ENCODE measurements at places on chromosomes 13 and 19.

GRCh38 chr19:5844456-5845433 is 5.2 kb upstream of the FUT6 start:
- DNase-seq = no peak

DNA sequence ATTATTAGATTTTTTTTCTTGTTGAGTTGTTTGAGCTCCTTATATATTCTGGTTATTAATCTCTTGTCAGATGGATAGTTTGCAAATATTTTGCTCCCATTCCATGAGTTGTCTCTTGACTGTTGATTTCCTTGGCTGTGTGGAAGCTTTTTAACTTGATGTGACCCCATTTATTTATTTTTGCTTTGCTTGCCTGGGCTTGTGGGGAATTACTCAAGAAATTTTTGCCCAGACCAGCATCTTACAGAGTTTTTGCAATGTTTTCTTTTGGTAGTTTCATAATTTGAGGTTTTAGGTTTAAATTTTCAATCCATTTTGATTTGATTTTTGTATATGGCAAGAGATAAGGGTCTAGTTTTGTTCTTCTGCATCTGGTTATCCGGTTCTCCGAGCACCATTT is 124.7 kb downstream of the PCCA start:
- DNase-seq = no peak

GRCh38 chr19:13100031-13100588 is 2.5 kb downstream of the LYL1 start:
- no peak for DNase-seq

- DNase-seq = no peak
Observed at GRCh38 chr13:33144358-33144784, 128.1 kb downstream of the KL start.

DNA sequence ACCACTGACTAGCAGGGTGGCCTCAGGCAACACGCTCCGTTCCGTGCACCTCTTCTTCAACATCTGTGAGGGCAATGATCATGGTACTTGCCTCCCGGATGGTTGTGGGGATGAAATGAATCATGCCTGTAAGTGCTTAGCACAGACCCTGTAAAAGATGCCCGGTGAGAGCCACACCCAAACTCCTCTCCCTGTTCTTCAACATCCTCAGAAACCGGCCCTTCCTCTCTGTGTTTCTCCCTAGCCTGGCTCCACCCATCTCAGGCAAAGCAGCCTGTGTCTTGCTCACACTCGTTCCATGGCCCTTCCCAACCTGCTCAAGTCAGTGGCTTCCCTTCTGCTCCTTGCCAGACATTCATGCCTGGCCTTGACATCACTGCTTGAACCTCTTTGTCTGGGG is 5.8 kb upstream of the DMKN start:
- no peak for DNase-seq

- DNase-seq = no peak
Observed at GRCh38 chr13:28044608-28045007, 55.8 kb downstream of the FLT3 start.

DNA sequence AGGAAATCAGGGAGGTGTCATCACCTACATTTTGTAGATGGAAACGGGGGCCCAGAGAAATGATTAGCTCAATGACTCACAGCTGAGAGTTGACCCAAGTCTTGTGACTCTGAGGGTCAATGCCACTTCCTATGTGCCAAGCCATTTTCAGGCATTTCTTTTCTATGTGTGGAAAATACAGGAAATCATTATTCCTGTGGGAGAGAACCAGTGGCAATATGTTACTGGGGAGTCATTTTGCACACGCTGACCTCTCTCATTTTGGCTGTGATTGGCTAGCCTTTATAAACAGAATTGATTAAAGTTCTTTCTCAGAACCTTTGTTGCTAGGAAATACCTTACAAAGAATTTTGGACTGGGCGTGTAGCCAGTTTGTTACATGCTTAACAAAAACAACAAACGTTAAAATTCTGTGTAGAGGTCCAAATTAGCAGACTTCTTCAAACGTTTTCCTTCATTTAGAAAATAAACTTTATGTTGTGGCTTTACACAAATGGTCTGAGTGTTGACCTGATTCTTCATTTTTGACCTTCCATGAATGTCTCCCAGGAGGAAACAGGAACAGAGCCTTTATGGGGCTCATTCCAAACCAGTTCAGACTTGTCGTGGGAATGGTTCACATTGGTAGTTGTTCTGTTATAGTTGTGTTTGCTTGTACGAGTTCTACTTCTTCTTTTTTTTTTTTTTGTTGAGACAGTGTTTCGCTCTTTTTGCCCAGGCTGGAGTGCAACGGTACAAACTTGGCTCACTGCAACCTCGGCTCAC is 11.4 kb downstream of the PCCA start:
- peak; percentile 1 for DNase-seq

- no peak for DNase-seq
Observed at GRCh38 chr13:33057019-33057780, 41.0 kb downstream of the KL start.

DNA sequence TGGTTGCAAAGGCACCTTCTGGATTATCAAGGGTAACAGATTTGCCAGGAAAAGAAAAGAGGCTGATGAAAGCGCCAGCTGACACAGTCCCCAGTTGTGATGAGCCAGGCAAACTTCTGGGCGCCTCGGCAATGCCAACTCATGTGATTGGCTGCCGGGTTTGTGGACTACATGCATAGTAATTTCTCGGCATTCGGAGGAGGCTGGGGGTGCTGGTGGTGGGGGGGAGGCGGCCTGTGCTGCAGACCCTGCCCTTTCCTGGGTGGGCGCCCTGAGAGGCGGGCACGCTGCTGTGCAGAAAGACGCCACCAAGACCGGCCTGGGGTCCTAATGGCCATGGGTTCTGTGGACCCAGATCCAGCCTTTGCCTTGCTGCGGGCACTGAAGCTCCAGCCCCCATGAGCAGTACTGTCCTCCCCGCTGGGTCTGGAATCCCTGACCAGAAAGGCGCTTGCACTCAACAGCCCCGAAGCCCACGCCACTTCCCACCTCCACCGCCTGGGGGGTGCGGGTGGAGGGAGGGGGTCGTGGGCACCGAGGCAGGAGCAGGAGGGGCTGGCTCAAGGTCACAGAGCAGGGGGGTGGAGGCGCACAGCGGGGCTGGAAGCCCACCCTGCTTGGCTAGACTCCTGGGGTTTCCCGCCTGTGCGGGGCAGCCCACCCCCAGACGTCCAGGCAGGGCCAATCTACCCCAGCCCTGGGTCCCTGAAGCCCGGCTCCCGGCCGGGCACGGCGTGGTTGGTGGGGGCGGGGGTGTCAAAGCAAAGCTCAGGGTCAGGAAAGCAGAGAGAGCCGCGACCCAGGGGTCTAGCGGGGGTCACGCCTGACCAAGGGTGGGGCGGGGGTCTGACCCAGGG is 1.0 kb downstream of the DIRAS1 start:
- DNase-seq = no peak

GRCh38 chr19:39544911-39545310 is 5.0 kb upstream of the EID2 start:
- DNase-seq = no peak

GRCh38 chr19:35076026-35076370 is 34.5 kb downstream of the HPN start:
- DNase-seq = no peak

- peak; percentile 48 for DNase-seq
Observed at GRCh38 chr19:14536926-14537692, 7.7 kb downstream of the TECR start.

GRCh38 chr13:32105653-32106313 is 74.2 kb downstream of the FRY start:
- no peak for DNase-seq

- DNase-seq = no peak
Observed at GRCh38 chr19:1106841-1107660, 3.3 kb downstream of the GPX4 start.

DNA sequence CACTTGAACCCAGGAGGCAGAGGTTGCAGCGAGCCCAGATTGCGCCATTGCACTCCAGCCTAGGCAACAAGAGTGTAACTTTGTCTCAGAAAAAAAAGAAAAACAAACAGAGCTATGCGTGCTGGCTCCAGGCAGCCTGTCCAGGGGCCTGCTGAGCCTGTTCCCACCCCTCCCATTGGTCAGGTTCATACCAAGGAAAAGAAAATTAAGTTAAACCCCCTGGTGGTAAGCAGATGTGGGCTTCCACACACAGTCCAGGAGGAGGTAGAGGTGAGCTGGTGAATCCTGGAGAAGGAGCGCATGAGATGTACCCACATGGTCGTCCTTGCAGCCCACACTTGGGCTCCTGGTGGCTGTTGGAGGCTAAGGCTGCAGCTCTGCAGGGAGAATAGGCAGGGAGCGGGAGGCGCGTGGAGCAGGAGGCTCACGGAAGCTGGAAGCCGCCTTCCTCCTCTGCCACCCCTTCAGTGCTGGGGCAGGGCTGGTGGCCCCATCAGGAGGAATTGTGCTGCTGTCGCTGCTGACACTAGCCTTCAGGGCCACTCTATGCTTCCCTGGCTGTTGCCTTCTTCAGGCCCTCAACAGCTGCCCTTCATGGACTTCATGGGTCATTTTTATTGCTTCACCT is 10.5 kb upstream of the CHAMP1 start:
- DNase-seq = no peak

- no peak for DNase-seq
Observed at GRCh38 chr13:41561170-41561569, 103.8 kb downstream of the RGCC start.

DNA sequence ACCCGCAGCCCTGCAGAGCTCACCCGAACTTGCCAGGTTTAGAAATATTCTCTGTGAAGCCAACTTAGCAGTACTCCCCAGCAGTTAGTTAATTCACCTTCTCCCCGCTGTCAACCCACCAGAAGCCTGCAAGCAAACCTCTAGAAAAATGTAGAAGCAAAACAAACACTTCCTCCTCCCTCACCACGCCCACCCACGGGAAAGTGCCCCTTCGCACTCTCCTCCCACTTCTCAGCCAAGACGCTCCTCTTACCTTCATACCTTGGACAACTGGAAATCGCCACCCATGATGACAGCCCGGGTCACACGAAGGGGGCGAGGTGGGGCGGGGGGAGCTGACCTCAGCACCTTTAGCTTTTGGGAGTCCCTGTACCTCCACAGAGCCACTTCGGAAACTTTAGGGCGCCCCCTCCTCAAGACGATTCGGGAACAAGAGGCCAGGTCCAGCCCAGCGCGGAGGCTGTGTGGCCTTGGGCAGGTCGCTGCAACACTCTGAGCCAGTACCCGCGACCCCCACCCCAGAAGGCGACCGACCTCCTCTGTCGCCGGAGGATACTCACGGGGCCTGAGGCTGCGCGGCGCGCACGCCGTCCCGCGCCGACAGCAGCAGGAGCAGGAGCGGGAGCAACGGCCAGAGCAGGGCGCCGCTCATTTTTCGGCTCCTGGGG is 485 bp downstream of the CPAMD8 start:
- no peak for DNase-seq

DNA sequence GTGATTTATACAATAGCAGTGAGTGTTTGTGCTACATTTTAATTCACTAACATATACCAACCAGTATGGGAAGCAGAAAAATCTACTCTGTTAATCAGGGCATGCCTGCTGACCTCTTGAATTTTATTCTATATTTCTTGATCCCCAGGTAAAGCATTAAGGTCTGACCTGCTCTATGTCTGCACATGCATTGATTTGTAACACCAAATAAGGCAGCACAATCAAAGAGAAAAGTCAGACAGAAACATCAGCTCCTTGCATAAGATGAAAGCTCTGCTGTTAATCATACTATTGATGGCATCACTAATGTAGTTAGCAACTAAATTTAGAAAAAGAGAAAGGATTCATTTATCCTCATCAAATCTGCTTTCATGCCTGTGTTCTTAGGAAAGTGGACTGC is 2744.8 kb upstream of the PCDH20 start:
- no peak for DNase-seq

GRCh38 chr13:105918842-105919741 is 616.4 kb downstream of the EFNB2 start:
- DNase-seq = no peak

GRCh38 chr13:106649495-106649894 is 81.6 kb upstream of the ARGLU1 start:
- no peak for DNase-seq

DNA sequence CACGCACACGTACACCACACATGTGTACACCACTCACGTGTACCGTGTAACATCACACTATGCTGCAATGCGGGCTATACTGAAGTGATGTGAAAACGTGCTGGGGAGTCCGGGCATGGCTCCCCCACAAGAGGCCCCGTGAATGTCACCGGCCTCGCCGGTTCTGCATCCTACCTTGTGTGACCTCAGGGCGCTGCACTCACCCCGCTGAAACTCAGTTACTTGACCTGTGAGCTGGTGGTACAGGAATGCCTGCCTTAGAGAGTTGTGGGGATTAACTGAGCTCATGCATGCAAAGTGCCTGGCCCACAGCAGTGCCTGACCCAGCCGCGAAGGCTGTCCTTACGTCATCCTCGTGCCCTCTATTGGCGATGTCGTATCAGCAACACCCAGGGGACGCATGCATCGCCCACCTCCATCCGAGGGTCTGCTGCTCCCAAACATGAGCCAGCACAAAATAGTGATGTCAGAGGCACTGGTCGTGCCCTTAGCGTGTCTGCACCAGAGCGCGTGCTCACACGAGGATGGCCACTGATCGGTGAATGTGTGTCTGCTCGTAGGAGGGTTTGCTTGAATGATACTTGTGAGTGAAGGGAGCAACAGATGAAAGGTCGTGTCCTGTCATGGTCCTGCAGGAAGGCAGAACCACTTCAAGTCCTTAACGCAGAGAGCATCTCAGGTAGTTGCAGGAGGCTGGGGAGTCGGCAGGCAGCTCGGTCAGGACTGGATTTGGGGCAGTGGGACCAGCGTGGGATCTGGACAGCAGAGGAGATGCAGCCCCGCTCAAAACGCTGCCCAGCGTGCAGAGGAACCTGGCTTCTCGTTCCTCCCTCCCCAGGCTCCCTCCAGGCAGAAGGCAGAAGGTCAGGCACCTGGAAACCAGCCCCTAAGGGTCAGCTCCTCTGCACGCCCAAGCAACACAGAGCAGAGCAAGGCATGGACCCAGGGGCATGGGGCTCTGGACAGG is 126.2 kb upstream of the SPACA7 start:
- DNase-seq = no peak

DNA sequence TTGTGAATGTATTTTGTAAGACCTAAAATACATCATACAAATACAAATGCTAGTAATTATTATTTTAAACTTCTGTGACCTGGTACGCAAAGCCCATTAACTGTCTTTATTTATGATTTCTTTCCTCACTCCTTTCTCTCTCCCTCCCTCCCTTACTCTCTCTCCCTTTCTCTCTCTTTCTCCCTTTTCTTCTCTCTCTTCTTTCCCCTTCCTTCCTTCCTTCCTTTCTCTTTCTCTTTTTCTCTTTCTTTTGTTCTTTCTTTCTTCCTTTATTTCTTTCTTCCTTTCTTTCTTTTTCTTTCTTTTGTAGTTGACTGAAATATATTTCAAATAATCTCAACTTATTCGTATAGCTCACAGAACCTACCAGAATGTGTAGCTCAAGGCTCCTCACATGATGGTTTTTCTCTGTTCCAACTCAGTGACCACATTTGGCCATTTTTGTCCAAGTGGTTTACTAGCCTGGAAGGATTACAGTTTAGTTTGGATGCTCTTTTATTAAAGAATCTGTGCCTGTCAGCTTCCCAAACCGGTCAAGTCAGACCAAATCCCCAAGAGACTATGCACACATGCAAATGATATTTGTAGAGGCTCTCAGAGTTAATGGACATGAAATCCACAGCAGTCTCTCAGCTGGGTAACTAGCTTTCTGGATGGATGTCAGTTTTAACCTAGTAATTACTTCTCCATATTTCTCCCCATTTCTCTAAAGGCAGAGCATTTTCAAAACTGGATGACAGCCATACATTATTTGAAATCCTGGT is 71.7 kb downstream of the POSTN start:
- DNase-seq = no peak

- DNase-seq = no peak
Observed at GRCh38 chr13:77692746-77693448, 4.6 kb upstream of the SLAIN1 start.

All from NCI-H2227 treated with DMSO at 0.1 percent for 48 hours (cell line).